ENCODE measurements at places on chromosomes 3 and 15.
A peak's percentile ranks its signal among the peaks of the same experiment; 100 is the strongest.

DNA sequence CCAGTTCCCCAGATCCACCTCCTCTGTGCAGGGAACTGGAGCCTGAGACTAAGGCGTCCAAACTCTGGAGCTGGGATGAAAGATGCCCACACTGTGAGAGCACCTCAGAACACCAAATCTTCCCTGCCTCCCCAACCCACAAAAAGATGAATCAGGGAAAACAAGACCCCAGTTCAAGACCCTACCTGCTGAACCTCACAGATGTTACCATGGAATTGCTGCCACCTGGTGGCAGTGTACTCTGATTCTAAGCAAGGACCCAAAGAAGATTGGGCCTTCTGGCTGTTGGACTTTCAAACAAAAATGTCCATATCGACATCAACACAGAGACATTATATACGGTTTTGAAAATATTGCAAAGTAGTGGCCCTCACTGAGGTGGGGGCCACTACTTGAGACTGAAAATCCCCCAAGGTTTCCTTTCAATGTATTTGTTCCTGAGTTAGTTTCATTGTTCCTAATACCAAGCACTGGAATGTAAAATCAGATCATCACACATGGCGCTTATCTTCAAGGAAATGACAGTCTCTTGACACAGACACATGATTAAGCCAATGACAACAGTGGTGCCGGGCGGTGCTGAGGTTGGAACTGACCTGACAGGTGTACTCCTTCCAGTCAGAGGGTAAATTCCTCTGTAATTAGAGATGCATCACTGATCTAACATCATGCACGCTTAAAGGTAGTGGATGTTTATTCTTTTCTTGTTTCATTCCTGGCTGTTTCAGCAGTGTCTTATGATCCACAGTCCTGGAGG is 67.6 kb downstream of the SLC6A11 start:
- no peak for DNase-seq

DNA sequence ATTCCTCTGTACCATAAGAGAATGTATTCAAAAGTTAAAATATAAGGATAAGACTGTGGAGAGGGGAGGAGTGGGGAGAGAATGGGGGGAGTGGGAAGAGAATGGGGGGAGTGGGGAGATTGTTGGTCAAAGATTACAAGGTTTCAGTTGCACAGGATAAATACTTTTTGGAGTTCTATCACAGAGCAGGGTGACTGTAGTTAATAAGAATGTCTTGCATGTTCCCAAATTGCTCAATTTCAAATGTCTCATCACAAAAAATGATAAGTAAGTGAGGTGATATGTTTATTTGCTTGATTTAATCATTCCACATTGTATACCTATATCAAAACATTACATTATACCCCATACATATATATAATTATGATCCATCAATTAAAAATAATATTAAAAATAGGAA is 23.0 kb upstream of the MEF2A start:
- DNase-seq, result no peak

DNA sequence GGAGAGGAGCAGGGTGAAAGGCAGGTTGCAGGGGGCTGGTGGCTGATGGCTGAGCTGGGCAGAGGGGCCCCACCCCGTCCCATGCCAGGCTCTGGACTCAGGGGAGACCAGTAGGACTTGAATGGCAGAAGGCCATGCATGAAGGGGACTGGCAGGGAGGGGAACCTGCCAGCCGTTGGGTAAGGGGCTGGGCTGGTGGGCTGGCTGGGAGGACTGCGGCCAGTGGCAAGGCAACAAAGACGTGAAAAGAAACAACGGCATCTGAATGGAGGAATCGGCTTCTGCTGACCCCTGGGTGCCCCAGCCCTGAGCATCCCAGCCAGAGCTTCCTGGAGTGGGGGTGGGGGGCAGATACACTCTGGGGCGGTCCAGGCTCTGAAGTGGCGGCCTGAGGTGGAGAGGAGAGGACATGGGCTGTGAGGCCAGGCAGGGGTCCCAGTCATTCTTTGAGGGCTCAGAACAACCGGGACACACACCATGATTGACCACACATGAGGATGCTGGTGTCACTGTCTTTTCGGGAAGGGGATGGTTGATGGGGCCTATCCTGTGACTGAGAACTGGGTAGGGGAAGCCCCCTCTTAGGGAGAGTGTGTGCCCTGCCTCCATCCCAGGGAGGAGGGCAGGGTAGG is 11.7 kb downstream of the GLYCTK start:
- no peak for DNase-seq

DNA sequence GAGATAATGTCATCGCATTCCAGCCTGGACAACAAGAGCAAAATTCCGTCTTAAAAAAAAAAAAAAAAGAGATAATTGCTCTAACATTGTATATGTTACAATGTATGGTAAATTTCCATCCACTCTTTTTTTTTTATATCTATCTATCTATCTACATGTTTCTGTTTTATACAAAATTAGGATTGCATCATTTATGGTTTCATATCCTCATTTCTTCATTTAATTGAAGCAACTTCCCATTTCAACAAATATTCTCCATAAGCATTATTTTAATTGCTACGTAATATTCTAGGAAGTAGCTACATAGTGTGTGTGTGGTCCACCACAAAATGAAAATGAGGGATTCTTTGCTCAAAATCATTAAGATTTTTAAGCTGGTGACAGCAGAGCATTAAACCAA is 18.4 kb downstream of the RBP1 start:
- DNase-seq, result no peak

DNA sequence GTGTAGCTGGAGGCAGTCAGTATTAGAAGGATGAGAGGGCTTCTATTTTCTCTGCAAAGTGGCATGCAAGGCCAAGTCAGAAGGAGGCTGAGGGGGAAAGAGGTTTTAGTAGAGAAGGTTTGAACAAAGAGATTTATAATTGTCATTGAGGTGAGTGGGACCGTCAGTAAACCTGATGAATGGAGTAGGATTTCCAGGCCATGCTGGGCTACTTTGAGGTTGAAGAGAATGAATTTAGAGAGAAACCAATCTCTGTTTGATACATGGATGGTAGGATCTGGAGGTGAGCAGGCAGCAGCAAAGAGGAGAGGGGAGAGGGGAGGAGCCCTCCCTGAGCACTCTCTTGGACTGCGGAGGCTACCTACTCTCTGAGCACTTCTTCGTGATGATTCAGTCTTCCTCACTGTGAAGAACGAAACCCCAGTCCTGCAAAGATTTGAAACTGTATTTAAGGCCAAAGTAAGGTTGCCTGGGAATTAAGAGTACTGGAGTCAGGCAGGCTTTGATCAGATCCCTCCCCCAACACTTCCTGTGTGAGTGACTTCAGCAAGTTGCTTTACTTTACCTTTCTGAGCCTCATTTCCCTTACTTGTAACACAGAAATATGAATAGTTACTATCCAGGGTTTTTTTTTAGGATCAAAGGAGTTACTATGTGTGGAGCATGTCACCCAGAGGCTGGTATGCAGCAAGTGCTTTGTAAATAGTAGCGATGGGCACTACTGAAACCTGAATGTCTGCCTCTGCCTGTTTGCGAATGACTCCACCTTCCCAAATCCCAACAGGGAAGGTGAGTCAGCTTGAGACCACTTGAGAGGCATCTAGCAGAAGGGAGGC is 75.8 kb downstream of the RPL39L start:
- DNase-seq, result no peak

GRCh38 chr3:71103430-71103921 is 480.1 kb downstream of the FOXP1 start:
- DNase-seq, result peak; percentile 35
